K562 (cell line): ENCODE measurements at places on chromosomes 6 and 20. TPM values are rescaled to one million over a fixed set of nuclear protein-coding genes. Genes with fewer than 3 reads are reported as not detected.

- H3K4me3 ChIP-seq: peak overlapping the region; percentile 92
- H3K27me3 ChIP-seq: no peaks in the 10 kb centered on the region
- H3K27ac ChIP-seq: peak overlapping the region; percentile 99
- no peak for DNase-seq
- H3K36me3 ChIP-seq: peaks cover 74% of the 10 kb centered on the region
Observed at GRCh38 chr20:56392881-56393482, 537 bp downstream of the CSTF1 start.

Gene TPBG
- 0.65 and 0.66 TPM in 2 replicates for total RNA-seq

Gene PRDM13
- not detected in 2 replicates for total RNA-seq

Gene TNFRSF6B
- not detected in 2 replicates for total RNA-seq

- no peak overlapping the region for H3K27ac ChIP-seq
- no peaks in the 10 kb centered on the region for H3K4me1 ChIP-seq
- peaks cover 47% of the 10 kb centered on the region for H3K36me3 ChIP-seq
Observed at GRCh38 chr6:167937948-167938911, 59.2 kb upstream of the KIF25 start.

Gene SOX18
- 19.8 and 20.4 TPM in 2 replicates for total RNA-seq

GRCh38 chr6:38651121-38651784 is 11.5 kb upstream of the BTBD9 start:
- DNase-seq: no peak
- H3K4me1 ChIP-seq: no peaks in the 10 kb centered on the region

Gene NKAIN4
- total RNA-seq: not detected in 2 replicates

GRCh38 chr20:45034436-45034835 is 66.5 kb downstream of the KCNS1 start:
- H3K4me3 ChIP-seq: no peak overlapping the region
- no peak overlapping the region for H3K27ac ChIP-seq
- DNase-seq: no peak
- H3K27me3 ChIP-seq: no peaks in the 10 kb centered on the region
- H3K36me3 ChIP-seq: peaks cover 4% of the 10 kb centered on the region
- peaks cover 15% of the 10 kb centered on the region for H3K4me1 ChIP-seq

Gene SLC22A16
- total RNA-seq: not detected in 2 replicates

- DNase-seq: no peak
- H3K27me3 ChIP-seq: no peaks in the 10 kb centered on the region
- peak overlapping the region; percentile 93 for H3K27ac ChIP-seq
- peaks cover 65% of the 10 kb centered on the region for H3K36me3 ChIP-seq
- peaks cover 27% of the 10 kb centered on the region; the same call in 2 of the 3 replicates for H3K4me1 ChIP-seq
- H3K4me3 ChIP-seq: peak overlapping the region; percentile 59
Observed at GRCh38 chr20:57522380-57523140, 2.4 kb downstream of the CTCFL start.

- no peak overlapping the region for H3K27ac ChIP-seq
- H3K4me3 ChIP-seq: no peak overlapping the region
- no peak for DNase-seq
Observed at GRCh38 chr6:15668918-15669317, 6.1 kb upstream of the DTNBP1 start.

DNA sequence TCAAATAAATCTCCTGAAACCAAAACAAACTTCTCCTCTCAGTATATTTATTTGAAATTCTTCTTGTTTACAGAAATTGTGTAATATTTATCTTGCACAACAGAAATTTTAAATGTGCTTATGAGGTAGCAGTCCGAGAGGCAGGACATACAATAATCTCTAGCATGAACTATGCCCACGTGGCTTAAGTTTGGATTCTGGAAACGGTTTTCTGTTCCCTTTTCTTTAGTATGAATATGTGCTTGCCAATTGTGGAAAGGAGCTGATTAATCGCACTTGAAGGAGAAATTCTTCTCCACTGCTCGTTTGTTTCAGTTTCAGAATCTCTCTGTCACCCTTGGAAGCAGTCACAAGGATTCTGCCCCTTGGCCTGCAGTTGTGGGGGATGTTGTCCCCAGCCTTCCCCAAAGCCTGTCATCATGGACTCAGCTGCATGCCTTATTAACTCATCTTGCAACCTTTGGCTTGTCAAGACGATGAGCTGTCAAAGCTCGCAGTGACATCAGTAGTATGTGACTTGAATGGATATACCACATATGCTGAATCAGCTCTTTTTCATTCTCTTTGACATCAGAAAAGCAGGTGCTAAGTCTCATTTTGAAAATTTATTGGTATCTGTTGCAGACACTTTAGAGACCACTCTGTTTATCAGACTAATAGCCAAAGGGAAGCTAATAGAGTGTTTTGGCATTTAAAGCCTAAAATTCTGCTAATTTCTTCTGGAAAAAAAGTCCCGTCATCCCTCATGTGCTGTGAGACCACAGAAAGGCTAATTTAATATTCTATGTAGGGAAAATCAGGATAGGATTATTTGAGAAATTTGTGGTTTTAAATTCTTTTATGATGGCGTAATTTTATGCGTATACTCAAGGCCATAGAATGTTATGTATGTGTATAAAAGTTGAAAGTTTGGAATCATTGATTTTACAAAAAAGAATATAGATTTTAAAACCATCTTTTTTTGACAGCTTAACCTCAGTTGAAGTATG is 186.8 kb downstream of the ARID1B start:
- H3K27ac ChIP-seq: no peak overlapping the region
- DNase-seq: no peak
- H3K36me3 ChIP-seq: no peaks in the 10 kb centered on the region
- peaks cover 4% of the 10 kb centered on the region for H3K4me1 ChIP-seq

GRCh38 chr6:137581019-137581707 is 87.0 kb upstream of the OLIG3 start:
- H3K4me1 ChIP-seq: no peaks in the 10 kb centered on the region
- no peak overlapping the region for H3K27ac ChIP-seq
- H3K27me3 ChIP-seq: peaks cover 8% of the 10 kb centered on the region; the same call in 1 of the 2 replicates
- DNase-seq: no peak

Gene BTN1A1
- total RNA-seq: 0.09 TPM in 1 of 2 replicates, not detected in the other

DNA sequence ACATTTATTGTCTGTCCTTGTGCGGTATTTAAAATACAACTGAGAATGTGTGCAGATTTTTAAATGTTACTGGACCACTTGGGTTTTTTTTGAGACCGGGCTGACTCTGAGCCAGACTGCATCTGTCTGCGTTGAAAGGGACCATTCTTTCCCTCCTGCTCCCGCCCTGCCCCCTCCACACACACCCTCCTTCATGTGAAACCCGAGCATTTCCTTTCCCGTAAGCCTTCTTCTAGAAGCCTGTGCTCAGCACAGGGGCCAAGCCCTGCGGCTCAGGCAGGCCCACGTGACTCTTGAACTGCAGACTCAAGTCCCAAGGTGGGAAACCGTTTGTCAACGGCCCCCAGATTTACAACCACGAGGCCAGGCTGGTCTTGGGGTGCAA is 82.7 kb upstream of the FOXC1 start:
- H3K4me1 ChIP-seq: peaks cover 8% of the 10 kb centered on the region
- H3K4me3 ChIP-seq: no peak overlapping the region
- H3K36me3 ChIP-seq: no peaks in the 10 kb centered on the region
- no peak overlapping the region for H3K27ac ChIP-seq
- no peak for DNase-seq

- no peaks in the 10 kb centered on the region for H3K4me1 ChIP-seq
- no peaks in the 10 kb centered on the region for H3K27me3 ChIP-seq
Observed at GRCh38 chr6:158194487-158195280, 26.5 kb downstream of the GTF2H5 start.

- no peak overlapping the region for H3K27ac ChIP-seq
- H3K36me3 ChIP-seq: no peaks in the 10 kb centered on the region
- DNase-seq: no peak
- H3K27me3 ChIP-seq: peaks cover 66% of the 10 kb centered on the region
- H3K4me1 ChIP-seq: peaks cover 5% of the 10 kb centered on the region
Observed at GRCh38 chr6:170132011-170132521, 158.8 kb downstream of the DLL1 start.

DNA sequence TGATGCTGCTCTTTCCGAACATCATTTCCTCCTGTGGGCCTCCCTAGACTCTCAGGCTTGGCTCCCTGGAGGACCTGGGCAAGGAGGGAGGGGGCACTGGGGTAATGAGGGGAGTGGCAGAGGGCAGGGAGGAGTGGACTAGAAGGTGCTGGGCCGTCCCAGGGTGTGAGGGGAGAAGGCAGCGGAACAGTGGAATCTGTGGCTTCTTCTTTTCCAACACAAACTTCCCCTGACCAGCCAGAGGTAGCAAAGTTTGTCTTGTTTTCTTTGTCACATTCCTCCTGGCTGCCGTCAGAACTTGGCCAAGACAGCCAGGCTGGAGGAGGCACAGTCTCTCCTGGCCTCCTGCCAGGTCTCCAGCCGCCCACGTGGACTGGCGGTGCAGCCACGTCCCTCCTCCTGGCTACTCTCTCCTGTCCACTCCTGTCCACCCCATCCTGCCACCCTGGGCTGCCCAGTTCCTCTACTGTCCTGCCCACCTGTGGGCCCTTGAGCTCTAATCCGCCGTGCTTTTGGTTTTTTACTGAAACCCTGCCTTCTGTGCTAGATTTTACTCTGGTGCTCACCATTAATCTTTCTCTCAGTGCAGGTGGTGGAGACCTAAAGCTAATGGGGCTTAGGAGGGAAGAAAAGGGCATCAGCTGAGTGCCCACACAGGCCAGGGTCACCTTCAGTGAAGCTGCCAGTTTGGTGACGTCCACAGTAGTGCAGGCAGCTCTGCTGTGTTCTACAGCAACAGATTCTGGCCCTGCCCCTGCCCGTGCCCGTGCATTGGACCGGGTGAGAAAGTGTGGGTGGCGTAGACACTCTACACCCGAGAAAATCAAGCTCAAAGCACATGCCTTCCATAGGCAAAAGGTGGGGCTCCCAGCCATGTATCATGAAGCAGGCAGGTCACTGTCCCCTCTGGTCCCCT is 2.8 kb upstream of the CDSN start:
- H3K36me3 ChIP-seq: no peaks in the 10 kb centered on the region
- DNase-seq: peak; percentile 55
- no peak overlapping the region for H3K4me3 ChIP-seq
- peaks cover 23% of the 10 kb centered on the region for H3K4me1 ChIP-seq

Gene SMOC2
- 1.2 and 1.7 TPM in 2 replicates for total RNA-seq

DNA sequence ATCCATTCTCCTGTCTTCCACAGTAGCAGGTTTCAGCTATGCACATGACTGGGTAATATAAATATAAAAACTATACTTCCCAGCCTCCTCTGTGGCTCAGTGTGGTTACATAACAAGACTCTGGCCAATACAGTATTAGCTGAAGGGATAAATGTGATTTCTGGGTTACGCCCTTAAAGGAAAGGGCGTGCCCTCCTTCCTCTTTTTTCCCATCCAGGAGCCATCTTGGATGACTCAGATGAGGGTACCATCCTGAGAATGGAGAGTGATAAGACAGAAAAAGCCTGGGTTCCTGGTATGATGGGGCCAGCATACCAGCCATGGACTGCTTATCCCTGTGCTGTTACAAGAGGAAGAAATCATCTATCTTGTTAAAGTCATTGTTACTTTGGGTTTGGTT is 123.3 kb downstream of the NFATC2 start:
- no peaks in the 10 kb centered on the region for H3K27me3 ChIP-seq
- DNase-seq: no peak
- H3K36me3 ChIP-seq: peaks cover 25% of the 10 kb centered on the region; the same call in 2 of the 3 replicates
- H3K4me3 ChIP-seq: no peak overlapping the region
- no peaks in the 10 kb centered on the region for H3K4me1 ChIP-seq
- H3K27ac ChIP-seq: no peak overlapping the region

- no peak for DNase-seq
- H3K36me3 ChIP-seq: no peaks in the 10 kb centered on the region
- H3K4me1 ChIP-seq: no peaks in the 10 kb centered on the region; the same call in 2 of the 3 replicates
- peaks cover 7% of the 10 kb centered on the region; the same call in 1 of the 2 replicates for H3K27me3 ChIP-seq
- H3K27ac ChIP-seq: no peak overlapping the region
- no peak overlapping the region for H3K4me3 ChIP-seq
Observed at GRCh38 chr6:11153447-11153846, 41.9 kb upstream of the ERVFRD-1 start.

Gene ENTPD6
- total RNA-seq: 33.0 and 35.9 TPM in 2 replicates

- no peaks in the 10 kb centered on the region for H3K36me3 ChIP-seq
- DNase-seq: peak; percentile 80
- no peaks in the 10 kb centered on the region for H3K4me1 ChIP-seq
- no peak overlapping the region for H3K4me3 ChIP-seq
Observed at GRCh38 chr6:159042003-159042825, 2.6 kb downstream of the TAGAP start.

DNA sequence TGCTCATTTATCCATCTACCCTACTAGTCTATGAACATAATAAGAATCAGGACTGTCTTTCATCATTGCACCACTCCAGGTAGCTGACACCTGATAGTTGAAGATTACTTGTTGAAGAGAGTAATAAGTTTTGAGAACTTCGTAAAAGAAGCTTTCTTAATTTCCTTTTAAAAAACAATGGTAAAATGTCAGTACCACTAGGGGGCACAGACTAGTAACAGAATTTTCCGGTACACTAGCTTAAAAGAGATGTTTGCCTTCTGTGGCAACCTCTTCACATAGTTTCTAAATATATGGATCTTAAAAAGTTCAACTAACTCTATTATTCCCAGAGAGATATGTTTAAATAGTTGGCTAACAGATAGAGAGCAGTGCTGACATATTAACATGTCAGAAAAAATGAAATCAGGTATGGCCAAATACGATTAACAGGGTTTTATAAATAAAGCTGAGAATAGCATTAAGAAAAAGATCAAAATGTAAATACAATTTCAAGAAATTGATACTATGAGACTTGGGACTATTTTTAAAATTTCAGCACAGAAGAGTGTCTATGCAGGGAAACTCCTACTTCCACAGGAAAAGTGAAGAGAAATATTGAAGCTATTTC is 5.4 kb upstream of the KCNQ5 start:
- H3K27ac ChIP-seq: no peak overlapping the region
- H3K27me3 ChIP-seq: no peaks in the 10 kb centered on the region
- H3K4me3 ChIP-seq: no peak overlapping the region
- no peaks in the 10 kb centered on the region for H3K36me3 ChIP-seq
- no peak for DNase-seq
- H3K4me1 ChIP-seq: peaks cover 15% of the 10 kb centered on the region

- no peak overlapping the region for H3K4me3 ChIP-seq
- H3K4me1 ChIP-seq: peaks cover 22% of the 10 kb centered on the region
- H3K36me3 ChIP-seq: no peaks in the 10 kb centered on the region
- no peak for DNase-seq
- H3K27ac ChIP-seq: peak overlapping the region; percentile 17; the same call in 2 of the 3 replicates
- no peaks in the 10 kb centered on the region for H3K27me3 ChIP-seq
Observed at GRCh38 chr6:90285042-90285481, 11.6 kb downstream of the BACH2 start.

- no peaks in the 10 kb centered on the region for H3K4me1 ChIP-seq
- no peak overlapping the region for H3K27ac ChIP-seq
- DNase-seq: no peak
- H3K36me3 ChIP-seq: no peaks in the 10 kb centered on the region
- peaks cover 8% of the 10 kb centered on the region; the same call in 2 of the 3 replicates for H3K27me3 ChIP-seq
- H3K4me3 ChIP-seq: no peak overlapping the region
Observed at GRCh38 chr6:131292145-131292938, 157.1 kb downstream of the AKAP7 start.

GRCh38 chr20:48550814-48551213 is 277.0 kb downstream of the PREX1 start:
- no peak overlapping the region for H3K4me3 ChIP-seq
- no peak for DNase-seq
- no peaks in the 10 kb centered on the region for H3K4me1 ChIP-seq
- H3K27me3 ChIP-seq: peaks cover 36% of the 10 kb centered on the region

DNA sequence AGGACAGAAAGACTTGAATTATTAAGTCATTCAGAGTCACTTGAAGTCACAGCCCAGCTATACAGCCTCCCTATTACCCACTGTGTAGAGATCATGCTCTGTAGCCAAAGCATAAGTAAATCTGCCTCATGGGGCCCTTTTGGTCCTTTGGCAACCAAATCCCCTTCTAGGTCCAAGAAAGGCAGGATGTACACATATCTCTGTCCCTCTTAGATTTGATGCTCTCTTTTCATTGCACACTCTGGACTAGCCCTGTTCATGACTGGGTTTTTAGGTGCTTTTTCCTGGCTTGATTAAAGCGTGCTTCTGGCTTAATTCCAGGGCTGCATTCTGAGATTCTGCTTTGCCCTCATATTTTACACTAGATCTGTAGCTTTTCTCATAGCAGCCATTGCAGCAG is 296.8 kb downstream of the TENT5A start:
- H3K27me3 ChIP-seq: no peaks in the 10 kb centered on the region
- H3K4me1 ChIP-seq: no peaks in the 10 kb centered on the region
- DNase-seq: no peak
- H3K36me3 ChIP-seq: no peaks in the 10 kb centered on the region
- no peak overlapping the region for H3K4me3 ChIP-seq
